ENCODE measurements at places on chromosomes 5 and 9. TPM values are rescaled to one million over a fixed set of nuclear protein-coding genes. Genes with fewer than 3 reads are reported as not detected.
A peak's percentile ranks its signal among the peaks of the same experiment; 100 is the strongest.

Gene PDE6A
- total RNA-seq, result not detected

Gene GABRA1
- total RNA-seq, result not detected

Gene DMRT3
- total RNA-seq, result not detected

Gene IL31RA
- total RNA-seq, result 0.21 TPM

Gene KIF3A
- total RNA-seq, result 12.1 TPM

Gene PTCH1
- total RNA-seq, result 6.3 TPM

Gene RPL35
- 2,096 TPM for total RNA-seq

Gene MRPL36
- total RNA-seq, result 64.7 TPM

Gene P4HA2
- total RNA-seq, result 6.0 TPM

Gene CDC20B
- total RNA-seq, result not detected

Gene GAS1
- 0.26 TPM for total RNA-seq

Gene SPINK6
- total RNA-seq, result not detected

Gene APBB3
- 16.3 TPM for total RNA-seq

Gene STPG3
- total RNA-seq, result not detected

DNA sequence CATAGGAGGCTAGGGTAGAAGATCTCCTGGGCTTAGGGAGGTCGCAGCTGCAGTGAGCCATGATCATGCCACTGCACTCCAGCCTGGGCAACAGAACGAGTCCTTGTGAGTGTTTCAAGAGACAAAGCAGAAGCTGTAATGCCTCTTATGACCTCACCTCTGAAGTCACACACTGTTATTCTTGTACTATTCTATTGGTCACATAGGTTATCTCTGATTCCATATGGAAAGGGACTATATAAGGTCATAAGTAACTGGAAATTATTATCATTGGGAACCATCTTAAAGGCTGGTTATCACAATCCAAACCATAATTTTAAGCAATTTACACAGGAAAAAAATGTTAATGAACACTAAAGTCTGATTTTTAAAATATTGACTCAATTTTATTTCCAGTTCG lies 17.9 kb upstream of the AFF4 start:
- no peak for DNase-seq
- no peaks in the 10 kb centered on the region for H3K4me1 ChIP-seq
- H3K4me3 ChIP-seq, result no peak overlapping the region
- H3K27me3 ChIP-seq, result no peaks in the 10 kb centered on the region
- H3K27ac ChIP-seq, result no peak overlapping the region

GRCh38 chr5:142894749-142895148 lies 124.6 kb downstream of the ARHGAP26 start:
- DNase-seq, result no peak
- H3K36me3 ChIP-seq, result peaks cover 8% of the 10 kb centered on the region
- H3K27ac ChIP-seq, result no peak overlapping the region
- H3K4me3 ChIP-seq, result no peak overlapping the region

- no peaks in the 10 kb centered on the region for H3K4me1 ChIP-seq
- DNase-seq, result no peak
- no peaks in the 10 kb centered on the region for H3K36me3 ChIP-seq
- H3K27ac ChIP-seq, result no peak overlapping the region
- no peak overlapping the region for H3K4me3 ChIP-seq
Measured at GRCh38 chr5:179208706-179209358, 136.4 kb downstream of the ADAMTS2 start.

- H3K4me1 ChIP-seq, result no peaks in the 10 kb centered on the region
- no peak overlapping the region for H3K4me3 ChIP-seq
- H3K36me3 ChIP-seq, result no peaks in the 10 kb centered on the region
- DNase-seq, result no peak
- no peaks in the 10 kb centered on the region for H3K27me3 ChIP-seq
- H3K27ac ChIP-seq, result no peak overlapping the region
Measured at GRCh38 chr5:64570395-64570996, 64.7 kb downstream of the RGS7BP start.

GRCh38 chr9:133528876-133529241 lies 4.1 kb upstream of the MYMK start:
- H3K36me3 ChIP-seq, result no peaks in the 10 kb centered on the region
- no peak overlapping the region for H3K4me3 ChIP-seq
- no peak for DNase-seq
- H3K4me1 ChIP-seq, result peaks cover 6% of the 10 kb centered on the region
- H3K27ac ChIP-seq, result no peak overlapping the region

- H3K27me3 ChIP-seq, result no peaks in the 10 kb centered on the region
- no peak overlapping the region for H3K4me3 ChIP-seq
- peaks cover 32% of the 10 kb centered on the region for H3K4me1 ChIP-seq
- H3K27ac ChIP-seq, result peak overlapping the region; percentile 57
Measured at GRCh38 chr5:41748631-41749030, 121.6 kb downstream of the OXCT1 start.

GRCh38 chr5:135391869-135392255 lies 7.2 kb downstream of the MACROH2A1 start:
- H3K27ac ChIP-seq, result no peak overlapping the region
- H3K4me3 ChIP-seq, result no peak overlapping the region
- H3K36me3 ChIP-seq, result peaks cover 32% of the 10 kb centered on the region
- H3K4me1 ChIP-seq, result peaks cover 78% of the 10 kb centered on the region
- no peak for DNase-seq

- DNase-seq, result no peak
- no peak overlapping the region for H3K4me3 ChIP-seq
- H3K36me3 ChIP-seq, result no peaks in the 10 kb centered on the region
- H3K27ac ChIP-seq, result no peak overlapping the region
- no peaks in the 10 kb centered on the region for H3K27me3 ChIP-seq
Measured at GRCh38 chr5:151868451-151868850, 56.2 kb downstream of the GLRA1 start.

DNA sequence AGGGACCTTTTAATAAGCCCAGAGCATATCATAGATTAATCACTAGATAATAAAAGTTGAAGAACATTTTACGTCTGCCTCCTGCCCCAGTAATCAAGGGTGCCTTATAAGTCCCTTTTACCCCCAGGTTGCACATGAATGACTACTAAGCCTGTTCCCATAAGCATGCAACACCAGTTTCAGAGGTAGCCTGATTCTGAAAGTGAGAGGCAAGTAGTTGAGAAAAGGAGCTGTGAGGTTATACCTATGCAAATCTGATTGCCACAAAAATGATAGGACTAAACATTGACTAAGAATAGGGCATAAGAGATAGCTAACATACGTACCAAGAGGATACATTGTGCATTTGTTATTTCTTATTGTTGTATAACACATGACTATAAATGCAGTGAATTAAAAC lies 681.9 kb downstream of the ISL1 start:
- H3K36me3 ChIP-seq, result no peaks in the 10 kb centered on the region
- no peak for DNase-seq
- no peak overlapping the region for H3K4me3 ChIP-seq
- H3K27ac ChIP-seq, result no peak overlapping the region

- DNase-seq, result no peak
- H3K4me3 ChIP-seq, result no peak overlapping the region
- no peaks in the 10 kb centered on the region for H3K4me1 ChIP-seq
- no peaks in the 10 kb centered on the region for H3K27me3 ChIP-seq
- no peak overlapping the region for H3K27ac ChIP-seq
- no peaks in the 10 kb centered on the region for H3K36me3 ChIP-seq
Measured at GRCh38 chr5:1777281-1778137, 22.1 kb downstream of the MRPL36 start.

DNA sequence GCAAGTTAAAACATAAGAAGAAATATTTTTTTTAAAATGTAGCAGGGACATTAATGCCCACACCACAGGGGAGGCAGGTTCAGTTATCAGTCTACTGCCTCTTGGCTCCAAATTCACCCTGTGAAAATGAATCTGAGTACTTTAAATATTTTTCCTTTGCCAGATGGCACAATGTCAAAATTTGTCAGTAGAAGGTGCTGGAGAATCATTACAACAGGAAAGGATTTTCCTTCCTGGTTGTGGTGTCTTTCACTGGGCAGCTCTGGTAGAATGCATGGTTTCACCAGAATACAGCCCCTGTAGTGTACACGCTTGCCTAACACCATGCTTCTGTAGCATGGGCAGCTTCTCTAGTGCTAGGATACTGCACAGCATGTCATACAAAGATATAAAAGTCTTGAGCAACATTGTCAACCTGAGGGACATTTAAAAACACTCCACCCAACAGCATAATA lies 9.7 kb upstream of the SREK1 start:
- no peaks in the 10 kb centered on the region for H3K27me3 ChIP-seq
- H3K36me3 ChIP-seq, result peaks cover 1% of the 10 kb centered on the region
- DNase-seq, result no peak
- peaks cover 8% of the 10 kb centered on the region for H3K4me1 ChIP-seq
- H3K27ac ChIP-seq, result no peak overlapping the region

DNA sequence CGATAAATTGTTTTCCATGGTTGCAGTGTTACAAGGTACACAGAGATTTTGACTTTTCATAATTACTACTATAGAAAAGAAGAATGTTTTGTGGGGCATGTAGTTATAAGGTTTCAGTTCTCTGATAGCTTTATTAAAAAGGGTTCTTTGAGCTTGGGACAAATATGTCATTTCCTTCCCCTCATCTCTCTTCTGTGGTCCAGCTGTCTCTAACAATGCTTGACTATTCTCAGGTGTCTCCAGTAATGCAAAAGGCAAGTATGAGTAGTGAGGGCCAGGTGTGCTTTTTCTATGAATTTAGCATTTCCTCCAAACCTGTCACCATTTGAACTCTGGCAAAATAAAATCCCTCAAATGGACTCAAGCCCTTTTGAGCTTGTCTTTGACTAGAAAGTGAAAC lies 84.3 kb downstream of the SLF1 start:
- no peak overlapping the region for H3K4me3 ChIP-seq
- DNase-seq, result no peak
- H3K36me3 ChIP-seq, result peaks cover 11% of the 10 kb centered on the region
- peaks cover 5% of the 10 kb centered on the region for H3K4me1 ChIP-seq
- H3K27me3 ChIP-seq, result no peaks in the 10 kb centered on the region

GRCh38 chr5:133749331-133749985 lies 137.1 kb upstream of the FSTL4 start:
- no peak overlapping the region for H3K27ac ChIP-seq
- no peaks in the 10 kb centered on the region for H3K4me1 ChIP-seq
- H3K27me3 ChIP-seq, result peaks cover 6% of the 10 kb centered on the region
- H3K4me3 ChIP-seq, result no peak overlapping the region
- peak; percentile 38 for DNase-seq
- no peaks in the 10 kb centered on the region for H3K36me3 ChIP-seq

- H3K4me3 ChIP-seq, result no peak overlapping the region
- H3K27ac ChIP-seq, result no peak overlapping the region
- DNase-seq, result no peak
- H3K36me3 ChIP-seq, result no peaks in the 10 kb centered on the region
- no peaks in the 10 kb centered on the region for H3K27me3 ChIP-seq
Measured at GRCh38 chr5:165231821-165232508, 1726.5 kb downstream of the MAT2B start.

- DNase-seq, result no peak
- no peaks in the 10 kb centered on the region for H3K36me3 ChIP-seq
- H3K4me1 ChIP-seq, result no peaks in the 10 kb centered on the region
- no peak overlapping the region for H3K4me3 ChIP-seq
Measured at GRCh38 chr5:156328161-156328560, 1.2 kb downstream of the SGCD start.

- peak overlapping the region; percentile 36 for H3K4me3 ChIP-seq
- H3K27me3 ChIP-seq, result no peaks in the 10 kb centered on the region
- peak overlapping the region; percentile 86 for H3K27ac ChIP-seq
- DNase-seq, result peak; percentile 62
Measured at GRCh38 chr9:5910413-5911057, 19.8 kb downstream of the MLANA start.

DNA sequence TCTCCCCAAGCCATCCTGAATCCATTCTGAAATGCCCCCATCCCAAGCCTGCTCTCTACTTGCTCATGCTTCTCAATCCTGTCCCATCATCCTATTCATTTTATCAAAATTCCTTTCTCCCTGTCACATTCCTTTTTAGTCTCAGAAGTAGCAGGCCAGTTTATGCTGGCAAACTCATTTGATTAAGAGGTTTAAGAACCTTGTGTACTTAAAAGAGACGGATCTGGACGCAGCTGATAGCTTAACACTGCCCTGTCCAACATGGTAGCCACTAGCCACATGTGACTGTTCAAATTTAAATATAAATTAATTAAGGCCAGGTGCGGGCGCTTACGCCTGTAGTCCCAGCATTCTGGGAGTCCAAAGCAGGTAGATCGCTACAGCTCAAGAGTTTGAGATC lies 5.6 kb upstream of the KCNV2 start:
- peaks cover 2% of the 10 kb centered on the region for H3K36me3 ChIP-seq
- H3K27me3 ChIP-seq, result no peaks in the 10 kb centered on the region
- no peak overlapping the region for H3K4me3 ChIP-seq

DNA sequence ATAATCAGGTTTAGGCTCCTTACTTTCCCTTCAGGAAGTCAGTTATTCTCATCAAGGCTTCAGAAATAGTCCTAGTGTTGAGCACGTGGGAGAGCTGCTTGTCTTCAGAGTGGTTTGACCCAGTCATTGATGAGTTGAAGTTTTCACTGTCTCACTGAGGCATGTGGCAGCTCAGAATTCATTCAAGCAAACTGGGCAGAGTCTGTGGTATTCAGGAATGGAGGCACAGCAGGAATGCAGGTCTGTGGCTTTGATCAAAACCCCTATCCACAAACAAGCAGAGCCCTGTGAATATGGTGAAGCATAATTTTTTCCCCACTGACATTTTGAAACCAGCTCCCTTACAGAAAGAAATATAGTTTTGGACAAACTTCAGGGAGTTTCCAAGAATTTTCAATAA lies 207.3 kb downstream of the CD180 start:
- peaks cover 4% of the 10 kb centered on the region for H3K4me1 ChIP-seq
- no peaks in the 10 kb centered on the region for H3K27me3 ChIP-seq
- DNase-seq, result no peak
- no peaks in the 10 kb centered on the region for H3K36me3 ChIP-seq
- no peak overlapping the region for H3K27ac ChIP-seq

DNA sequence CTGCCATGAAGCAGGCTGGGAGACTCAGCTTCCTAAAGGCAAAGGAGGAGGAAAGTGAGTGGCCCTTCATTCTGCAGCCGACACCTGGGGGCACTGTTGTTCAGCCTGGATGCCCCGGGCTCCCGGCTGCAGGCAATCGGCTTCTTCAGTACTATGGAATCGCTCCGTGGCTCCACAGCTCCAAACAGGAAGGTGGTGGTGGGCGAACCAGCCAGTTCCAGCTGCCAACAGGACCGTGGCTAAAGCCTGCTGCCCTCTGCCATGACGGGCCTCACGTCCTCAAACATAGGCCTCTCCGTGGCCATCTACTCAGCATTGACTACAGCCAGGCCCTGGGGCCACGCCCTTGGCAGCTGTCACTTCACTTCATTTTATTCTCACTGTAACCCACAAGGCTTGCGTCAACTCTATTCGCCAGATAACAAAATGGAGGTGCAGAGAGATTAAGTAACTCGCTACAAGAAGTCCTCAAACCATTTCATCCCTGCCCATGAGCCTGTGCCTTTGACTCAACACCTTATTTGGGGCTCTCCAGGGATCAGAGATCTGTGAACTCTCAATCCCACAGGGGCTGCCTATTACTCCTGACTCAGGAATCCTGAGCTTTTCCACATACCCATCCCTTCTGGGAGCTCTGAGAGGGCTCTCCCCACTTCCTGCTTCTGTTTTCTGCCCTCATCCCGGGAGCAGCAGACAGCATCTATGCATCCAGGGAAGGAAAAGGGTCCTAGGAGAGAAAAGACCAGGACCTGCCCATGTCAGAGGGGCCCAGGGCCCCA lies 38.0 kb downstream of the PAX5 start:
- H3K36me3 ChIP-seq, result peaks cover 5% of the 10 kb centered on the region
- DNase-seq, result peak; percentile 69
- peaks cover 23% of the 10 kb centered on the region for H3K27me3 ChIP-seq
- no peak overlapping the region for H3K4me3 ChIP-seq
- H3K4me1 ChIP-seq, result peaks cover 2% of the 10 kb centered on the region
